Stimulated activated CD4-positive, alpha-beta T cell treated with anti-CD3 and anti-CD28 coated beads, Interleukin-1b, Interleukin-23, amount 100 ng/mL, for 1 hour (primary cell): ENCODE measurements at places on chromosomes 2 and 18.

- DNase-seq: no peak
Observed at GRCh38 chr2:200765139-200765951, 46.4 kb upstream of the BZW1 start.

DNA sequence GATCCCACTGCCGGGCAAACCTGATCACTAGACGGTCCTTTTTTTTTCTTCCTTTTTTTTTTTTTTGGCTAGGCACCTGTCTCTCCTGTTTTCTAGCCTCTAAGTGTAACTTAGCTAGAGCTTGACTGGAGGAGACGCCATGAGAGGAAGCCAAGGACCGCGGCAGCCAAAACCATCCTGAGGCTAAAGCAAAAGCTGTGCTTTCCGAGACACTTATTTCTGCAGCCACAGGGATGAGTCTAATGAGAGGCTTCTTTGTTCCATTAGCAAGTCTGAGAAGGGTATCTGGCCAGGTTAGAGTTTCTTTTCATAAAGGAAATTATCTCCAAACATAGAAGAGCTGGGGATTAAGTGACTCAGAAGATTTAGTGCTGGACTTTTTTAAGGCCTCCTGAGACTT lies 7.3 kb upstream of the CXCR4 start:
- DNase-seq: no peak

GRCh38 chr18:48563027-48563426 lies 24.2 kb downstream of the CTIF start:
- DNase-seq: no peak

- no peak for DNase-seq
Observed at GRCh38 chr18:6205706-6206105, 209.0 kb downstream of the L3MBTL4 start.

- no peak for DNase-seq
Observed at GRCh38 chr2:22290302-22290701, 1094.7 kb upstream of the KLHL29 start.

DNA sequence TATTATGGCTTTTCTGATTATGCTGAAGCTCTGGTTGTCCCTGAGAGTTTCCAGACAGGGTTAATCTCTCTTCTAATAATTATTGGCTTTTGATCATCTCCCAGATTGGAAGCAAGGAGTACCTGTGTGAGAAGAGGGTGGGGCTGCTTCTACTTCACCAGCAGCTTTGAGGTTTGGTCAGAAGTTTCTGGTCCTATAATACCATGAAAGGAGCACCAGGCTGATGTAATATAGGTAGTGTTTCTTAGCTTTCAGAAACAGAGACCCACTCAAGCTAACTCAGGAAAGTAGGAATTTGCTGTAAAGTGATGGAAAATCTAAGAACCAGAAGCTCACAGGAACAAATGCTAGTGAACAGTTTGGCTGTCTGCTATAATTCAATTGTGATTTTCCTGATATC lies 57.6 kb downstream of the SGPP2 start:
- no peak for DNase-seq

- no peak for DNase-seq
Observed at GRCh38 chr2:176399074-176399598, 129.9 kb downstream of the MTX2 start.

GRCh38 chr2:216909541-216910210 lies 49.8 kb upstream of the TNP1 start:
- DNase-seq: no peak

DNA sequence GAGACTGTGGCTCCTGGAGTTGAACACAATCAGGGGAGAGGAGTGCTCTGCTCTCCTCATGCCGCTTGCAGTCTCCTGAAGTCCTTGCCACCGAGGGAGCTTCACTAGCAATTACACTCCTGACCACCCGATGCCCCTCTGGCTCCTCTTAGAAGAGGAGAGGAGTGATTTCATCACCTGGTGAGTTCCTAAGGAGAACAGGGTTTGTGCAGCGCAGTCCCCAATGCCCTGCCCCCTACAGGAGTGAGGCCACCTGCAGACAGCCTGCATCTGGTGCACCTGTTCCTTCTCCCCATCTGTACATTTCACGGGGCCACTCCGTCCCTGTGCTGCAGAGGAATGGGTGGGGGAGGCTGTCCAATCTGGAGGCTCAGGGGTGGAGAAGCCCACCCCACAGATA lies 267.2 kb downstream of the HRH4 start:
- no peak for DNase-seq

- DNase-seq: no peak
Observed at GRCh38 chr18:78246050-78246449, 733.6 kb upstream of the SALL3 start.

DNA sequence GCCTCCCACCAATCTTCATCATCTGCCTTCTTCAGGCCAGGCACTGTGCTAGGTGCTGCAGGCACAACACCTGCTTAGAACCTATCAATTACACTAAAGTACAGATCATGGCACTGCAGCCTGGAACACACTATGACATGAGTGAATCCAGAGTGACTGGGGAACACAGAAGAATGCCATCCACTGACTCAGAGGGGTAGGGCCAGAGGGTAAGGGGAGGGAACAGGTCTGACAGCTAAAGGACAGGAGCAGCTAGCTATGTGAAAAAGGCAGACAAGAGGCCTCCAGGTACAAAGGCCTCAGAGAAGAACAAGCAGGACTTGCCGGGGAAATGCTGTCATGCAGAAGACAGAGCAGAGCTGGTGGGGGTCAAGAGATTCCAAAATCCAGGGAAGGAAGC lies 53.3 kb upstream of the ACAA2 start:
- no peak for DNase-seq

GRCh38 chr2:67633212-67633856 lies 236.2 kb downstream of the ETAA1 start:
- no peak for DNase-seq

GRCh38 chr2:59021786-59022185 lies 780.7 kb upstream of the FANCL start:
- DNase-seq: no peak

GRCh38 chr2:238133499-238134392 lies 4.7 kb upstream of the KLHL30 start:
- no peak for DNase-seq

DNA sequence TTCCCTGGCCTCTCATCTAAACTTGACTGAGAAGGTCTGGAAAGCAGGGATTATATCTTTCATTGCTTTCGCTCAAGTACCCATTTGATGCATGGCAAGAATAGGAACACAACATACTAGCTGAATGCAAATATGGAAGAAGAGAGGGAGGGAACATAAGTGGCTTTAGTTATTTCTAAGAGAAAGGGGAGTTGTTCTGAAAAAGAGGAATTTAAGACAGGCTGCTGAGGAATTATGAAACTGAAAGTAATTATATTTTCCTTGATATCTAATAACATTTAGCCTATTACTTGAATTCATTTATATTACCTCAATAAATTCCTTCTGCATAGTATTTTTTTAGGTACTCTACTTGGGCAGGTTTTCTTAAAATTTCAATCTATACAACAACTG lies 105.8 kb upstream of the TTN start:
- no peak for DNase-seq

DNA sequence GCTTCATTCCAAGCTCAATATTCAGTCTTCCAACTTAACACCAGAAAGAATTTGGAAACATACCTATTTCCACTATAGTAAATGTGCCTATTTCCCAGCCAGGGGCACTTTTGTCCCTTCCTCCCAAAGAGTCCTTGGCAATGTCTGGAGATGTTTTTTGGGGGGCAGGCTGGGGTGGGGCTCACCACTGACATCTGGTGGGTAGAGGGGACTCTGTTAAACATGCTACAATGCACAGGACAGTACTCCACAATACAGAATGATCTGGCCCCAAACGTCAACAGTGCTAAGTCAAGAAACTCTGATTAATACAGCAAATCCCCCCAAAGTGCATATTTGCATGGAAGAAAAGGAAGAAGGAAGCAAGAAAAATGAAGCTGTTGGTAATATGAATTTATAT lies 61.7 kb downstream of the SMIM21 start:
- no peak for DNase-seq

- DNase-seq: no peak
Observed at GRCh38 chr2:224077773-224078507, 38.9 kb upstream of the SERPINE2 start.

DNA sequence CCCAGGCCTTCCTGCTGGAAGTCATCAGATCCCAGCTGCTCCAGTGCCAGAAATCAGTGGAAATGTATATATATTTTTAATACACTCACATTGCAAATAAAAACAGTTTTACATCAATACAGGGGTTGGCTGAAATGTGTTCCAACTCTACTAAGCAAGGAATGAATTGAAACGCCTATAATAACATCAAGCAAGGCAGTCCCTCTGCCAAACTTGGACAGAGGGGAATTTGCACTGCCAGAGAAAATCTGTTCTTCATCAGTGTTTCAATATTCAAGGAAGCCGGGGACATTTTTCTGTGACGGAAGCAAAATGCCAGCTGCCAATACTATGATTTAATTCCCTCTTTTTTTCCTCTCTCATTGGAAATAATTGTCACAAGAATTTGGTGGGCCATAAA lies 335.3 kb downstream of the TNS1 start:
- no peak for DNase-seq

DNA sequence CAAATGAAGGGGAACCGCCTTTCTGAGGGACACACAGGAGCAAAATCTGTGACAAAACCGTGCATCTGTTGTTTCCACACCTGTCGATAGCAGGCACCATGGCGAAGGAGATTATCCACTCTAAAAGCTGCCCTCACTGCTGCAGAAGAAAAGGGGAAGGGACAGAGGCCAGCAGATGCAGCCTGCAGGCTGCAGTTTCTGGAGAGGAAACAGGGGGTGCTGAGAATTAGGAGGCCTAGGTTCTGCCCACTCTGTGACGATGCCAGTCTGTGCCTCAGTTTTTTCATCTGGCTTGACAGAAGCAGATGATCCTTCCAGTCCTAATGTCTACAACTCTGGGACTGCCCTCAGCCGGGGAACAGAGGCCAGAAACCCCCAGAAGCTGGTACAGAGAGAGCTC lies 17.7 kb downstream of the PAX8 start:
- DNase-seq: no peak

DNA sequence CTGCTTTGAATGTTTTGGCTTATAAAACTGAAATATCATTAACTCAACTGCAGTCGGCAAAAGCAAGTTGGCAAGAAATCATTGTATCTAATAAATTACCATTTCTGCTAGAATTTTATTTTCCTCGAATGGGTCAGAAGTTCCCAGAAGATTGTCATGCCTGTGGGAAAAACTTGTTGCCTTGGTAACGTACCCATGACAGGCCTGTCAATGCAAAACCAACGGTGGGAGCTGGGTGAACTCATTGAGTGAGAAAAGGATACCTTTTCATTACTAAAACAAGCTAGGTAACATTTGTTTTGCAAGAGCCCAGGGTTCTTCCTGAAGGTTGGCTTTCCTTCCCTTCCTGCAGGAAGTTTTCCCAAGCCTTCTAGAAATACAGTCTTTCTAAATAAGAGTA lies 9.5 kb downstream of the PLB1 start:
- DNase-seq: no peak
